ENCODE measurements at places on chromosomes 4 and X. TPM values are rescaled to one million over a fixed set of nuclear protein-coding genes. Genes with fewer than 3 reads are reported as not detected.
A peak's percentile ranks its signal among the peaks of the same experiment; 100 is the strongest.

DNA sequence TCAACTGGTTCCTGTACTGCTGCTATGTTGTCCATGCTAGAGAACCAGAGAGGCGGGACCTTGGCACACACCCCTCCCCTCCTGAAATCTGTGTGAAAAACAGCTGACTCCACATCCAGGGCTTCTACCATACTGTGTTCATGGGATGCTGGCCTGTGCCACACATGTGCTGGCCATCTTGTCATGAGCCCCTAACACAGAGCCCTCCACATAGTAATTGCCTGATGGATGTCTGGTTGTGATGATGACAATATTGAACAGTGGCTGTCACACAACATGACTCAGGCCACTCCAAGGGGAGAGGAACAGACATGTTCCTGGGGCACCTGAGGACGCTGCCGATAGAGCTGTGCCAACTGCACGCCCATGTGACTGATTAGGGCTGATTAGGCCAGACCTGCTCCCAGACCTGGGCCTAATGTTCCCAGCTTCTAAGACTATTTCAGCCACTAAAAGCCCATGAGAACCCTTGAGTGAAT lies 13.1 kb downstream of the SLC25A5 start:
- DNase-seq, result no peak

- peak; percentile 20 for DNase-seq
These were observed 235.5 kb upstream of the ACTRT1 start for GRCh38 chrX:128287693-128288092.

DNA sequence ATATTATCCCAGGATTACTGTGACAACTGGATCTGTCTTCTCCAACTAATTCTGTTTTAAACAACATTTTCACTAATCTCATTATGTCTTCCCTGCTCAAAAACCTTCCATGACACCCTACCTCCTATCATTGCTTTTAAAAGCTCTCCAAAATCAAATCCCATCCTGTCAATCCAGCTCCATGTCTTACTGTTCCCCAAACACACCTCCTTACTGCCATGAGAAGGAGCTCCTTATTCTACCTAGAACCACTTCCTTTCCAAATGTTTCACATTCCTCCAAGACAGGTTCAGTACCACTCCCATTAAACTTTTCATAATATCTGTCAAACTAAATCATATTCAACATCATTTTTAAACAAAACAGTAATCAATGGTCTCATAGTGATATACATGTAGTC lies 66.9 kb upstream of the WDR17 start:
- DNase-seq, result peak; percentile 50

DNA sequence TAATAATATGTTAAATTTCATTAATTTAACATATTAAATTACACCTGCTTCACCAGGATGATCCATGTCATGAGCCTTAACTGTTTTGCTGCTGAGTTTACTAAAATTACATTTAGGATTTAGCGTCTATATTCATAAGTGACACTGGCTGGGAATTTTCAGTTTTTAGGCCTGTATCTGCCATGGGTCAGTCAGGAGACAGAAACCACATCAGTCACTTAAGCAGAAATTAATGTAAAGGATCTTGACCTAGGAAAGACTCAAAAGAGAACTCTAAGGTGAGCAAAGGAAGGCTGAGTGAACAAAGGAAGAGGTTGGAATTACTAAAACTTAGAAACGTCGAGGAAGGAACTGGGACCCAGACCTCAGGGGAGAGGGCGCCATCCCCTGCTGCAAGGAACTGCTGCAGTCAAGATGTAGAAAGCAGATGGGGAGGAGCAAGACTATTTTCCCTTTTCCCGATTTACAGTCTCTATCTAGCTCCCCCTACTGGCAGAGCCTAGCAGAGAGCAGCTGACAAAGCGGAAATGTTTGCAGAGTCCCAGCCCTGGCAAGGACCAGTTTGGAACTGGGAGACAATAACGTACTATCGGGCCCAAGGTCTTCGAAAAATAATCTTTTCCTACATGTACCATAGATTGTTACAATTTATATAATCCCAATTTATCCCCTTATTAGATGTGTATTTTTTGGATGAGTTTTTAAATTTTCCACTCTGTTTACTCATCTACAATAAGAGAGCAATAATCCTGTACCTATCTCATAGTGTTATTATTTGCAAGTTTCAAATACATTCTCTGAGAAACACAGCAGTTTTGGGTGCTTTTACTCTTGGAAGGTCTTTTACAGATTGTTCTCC lies 22.6 kb upstream of the RBBP7 start:
- peak; percentile 85 for DNase-seq

DNA sequence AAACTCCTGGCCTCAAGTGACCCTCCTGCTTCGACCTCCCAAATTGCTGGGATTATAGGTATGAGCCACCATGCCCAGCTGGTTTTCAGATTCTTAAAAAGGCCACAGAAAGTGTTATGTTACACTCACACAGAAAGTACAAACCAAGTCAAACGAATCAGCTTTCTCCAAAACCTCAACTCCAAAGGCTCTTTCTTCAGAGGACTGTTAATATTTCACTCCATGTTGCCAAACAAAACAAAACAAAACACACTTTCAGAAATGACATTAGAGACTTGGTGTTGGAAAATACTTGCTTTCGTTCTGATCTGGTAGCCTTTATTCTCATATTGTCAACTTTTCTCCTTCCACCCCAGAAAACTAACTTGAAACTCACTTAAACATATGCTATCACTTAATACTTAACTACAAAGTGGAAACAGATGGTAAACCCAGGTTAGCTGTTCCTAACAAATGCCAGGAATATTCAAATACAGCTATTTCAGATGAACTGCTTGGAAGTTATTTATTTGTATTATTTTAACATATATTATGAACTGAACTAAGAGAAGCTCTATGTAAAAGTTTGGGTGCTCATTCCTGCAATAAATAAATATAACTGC lies 34.7 kb downstream of the RLIM start:
- no peak for DNase-seq

DNA sequence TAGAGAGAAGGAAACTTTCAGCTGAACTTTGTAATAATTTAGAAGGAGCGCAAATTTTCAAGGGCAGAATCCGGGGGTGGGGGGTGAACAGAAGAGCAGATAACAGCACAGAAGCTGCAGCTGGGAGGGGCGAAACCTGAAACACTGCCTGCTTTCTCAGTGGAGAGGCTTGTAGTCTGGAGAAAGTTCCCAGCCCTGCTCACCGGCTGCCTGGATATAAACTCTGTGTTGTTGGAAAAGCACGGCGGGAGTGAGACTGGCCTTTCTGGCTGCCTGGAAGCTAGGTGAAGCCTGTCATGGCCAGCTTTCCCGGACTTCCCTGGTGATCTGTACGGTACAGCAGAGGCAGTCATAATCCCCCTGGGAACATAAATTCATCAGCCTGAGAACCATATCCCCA lies 1352.1 kb upstream of the DIAPH2 start:
- no peak for DNase-seq

DNA sequence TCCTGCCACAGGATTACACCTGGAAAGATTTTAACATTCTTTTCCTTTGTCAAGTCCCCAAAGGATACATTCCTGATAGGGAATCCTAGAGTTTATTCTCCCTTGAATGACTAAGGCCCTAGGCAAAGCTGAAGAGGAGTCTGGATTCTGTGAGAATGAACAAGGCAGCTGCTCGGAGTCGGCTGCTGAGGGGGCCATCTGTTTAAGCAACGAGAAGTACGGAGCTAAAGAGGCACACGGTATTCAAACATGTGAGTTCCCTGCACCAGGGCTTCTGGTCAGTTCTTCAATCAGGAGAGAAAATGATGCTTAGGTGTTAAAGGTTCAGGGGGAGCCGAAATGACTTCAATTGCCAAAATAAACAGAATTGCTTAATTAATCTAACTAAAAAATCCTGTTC lies 97.6 kb downstream of the MGST2 start:
- DNase-seq, result no peak

DNA sequence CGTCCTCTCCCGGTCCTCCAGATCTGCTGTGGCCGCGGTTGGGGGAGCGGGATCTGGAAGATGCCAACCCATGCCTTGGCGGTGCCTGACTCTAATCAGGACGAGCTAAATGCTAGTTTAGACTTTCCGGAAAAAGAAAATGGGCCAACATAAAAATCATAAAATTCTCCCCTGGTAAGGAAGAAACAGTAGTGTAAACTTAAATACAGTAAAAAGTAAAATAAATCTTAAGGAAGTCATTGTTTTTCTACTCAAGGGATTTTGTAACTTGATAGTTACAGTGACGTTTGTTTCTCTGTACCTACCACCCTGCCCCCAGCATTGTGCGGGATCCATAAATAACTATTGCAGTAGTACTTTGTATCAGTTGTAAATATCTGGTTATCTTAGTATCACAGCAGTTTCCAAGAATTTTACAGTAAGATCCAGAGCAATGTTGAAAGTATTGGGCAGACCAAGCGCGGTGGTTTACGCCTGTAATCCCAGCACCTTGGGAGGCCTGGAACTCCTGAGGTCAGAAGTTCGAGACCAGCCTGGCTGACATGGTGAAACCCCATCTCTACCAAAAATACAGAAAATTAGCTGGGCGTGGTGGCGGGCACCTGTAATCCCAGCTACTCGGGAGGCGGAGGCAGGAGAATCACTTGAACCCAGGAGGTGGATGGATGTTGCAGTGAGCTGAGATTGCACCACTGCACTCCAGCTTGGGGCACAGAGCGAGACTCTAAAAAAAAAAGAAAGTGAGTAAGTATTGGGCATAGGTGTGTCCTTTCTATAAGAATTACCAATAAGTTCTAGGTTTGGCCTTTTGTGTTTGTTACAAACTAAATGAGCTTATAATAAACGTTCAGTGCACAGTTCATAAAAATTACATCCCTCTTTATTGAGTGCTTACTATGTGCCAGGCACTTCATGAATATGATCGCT lies 1.0 kb upstream of the PLA2G12A start:
- no peak for DNase-seq

Gene TRAM1L1
- total RNA-seq, result 1.0 TPM

Gene PAGE5
- not detected for total RNA-seq

Gene KCTD8
- total RNA-seq, result 0.35 TPM

Gene RNF128
- total RNA-seq, result not detected
